NCI-H2107 (cell line): ENCODE measurements at places on chromosomes 5 and 9.

- DNase-seq = no peak
Observed at GRCh38 chr9:4334410-4334813, 34.5 kb upstream of the GLIS3 start.

- DNase-seq = no peak
Observed at GRCh38 chr5:72597456-72597948, 90.3 kb upstream of the ZNF366 start.

GRCh38 chr5:108420158-108420557 is 38.3 kb upstream of the FBXL17 start:
- DNase-seq = no peak

GRCh38 chr5:30523061-30523460 is 670.4 kb upstream of the CDH6 start:
- DNase-seq = no peak

DNA sequence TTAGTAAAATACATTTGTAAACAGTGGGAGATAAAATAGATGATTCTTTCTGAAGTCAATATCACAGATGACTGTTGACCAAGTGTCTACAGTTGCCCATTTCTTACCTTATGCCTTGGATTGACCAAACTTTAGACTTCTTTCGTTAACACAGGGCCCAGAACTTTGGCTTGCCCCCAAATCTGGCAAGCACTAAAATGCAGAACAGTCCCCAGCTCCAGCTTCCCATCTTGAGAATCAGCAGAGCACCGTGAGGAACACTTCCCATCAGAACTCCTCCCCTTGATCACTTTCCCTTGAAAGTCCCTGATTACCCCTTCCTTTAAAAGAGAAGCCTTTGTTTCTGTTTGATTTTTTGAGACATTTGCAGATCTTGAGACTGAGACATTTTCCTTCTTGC is 1039.9 kb downstream of the TLE1 start:
- no peak for DNase-seq

DNA sequence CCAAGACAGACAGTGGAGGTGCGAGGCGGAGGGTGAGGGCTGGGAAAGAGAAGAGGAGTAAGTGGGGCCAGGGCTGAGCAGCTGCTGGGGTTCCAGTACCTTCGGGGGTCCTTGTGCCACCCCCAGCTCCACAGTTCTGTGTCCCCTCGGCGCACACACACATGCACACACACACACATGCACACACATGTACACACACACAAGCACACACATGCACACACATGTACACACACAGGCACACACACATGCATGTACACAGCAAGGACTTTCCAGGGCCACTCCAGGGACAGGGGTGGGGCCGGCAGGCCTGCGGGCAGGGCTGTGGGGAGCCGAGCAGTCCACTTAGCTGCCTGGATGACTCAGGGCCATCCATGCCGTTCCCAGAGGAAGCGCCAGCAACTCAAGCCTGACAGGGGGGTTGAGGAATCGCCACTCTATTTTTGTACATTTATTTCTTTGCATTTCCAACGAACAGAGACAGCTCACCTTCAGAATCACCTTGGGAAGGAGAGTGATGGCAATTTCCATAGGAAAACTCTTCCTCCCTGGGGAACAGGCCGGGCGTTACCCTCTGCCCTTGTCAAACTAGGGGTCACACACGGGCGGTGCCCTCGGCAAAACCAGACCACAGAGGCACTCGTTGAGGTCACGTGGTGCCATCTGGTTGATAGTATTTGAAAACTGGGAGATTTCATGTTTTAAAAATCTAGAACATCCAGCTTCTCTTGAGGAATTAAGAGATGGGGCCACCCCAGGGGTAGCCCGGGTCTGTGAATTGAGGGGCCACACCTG is 135.7 kb downstream of the ADAMTS2 start:
- DNase-seq = no peak
